CD4-positive, alpha-beta T cell (primary cell): ENCODE measurements at places on chromosomes 16 and 17.

GRCh38 chr16:68252383-68252782, 7.2 kb downstream of the PLA2G15 start:
- no peak for DNase-seq

GRCh38 chr17:62194401-62194800, 129.3 kb upstream of the MED13 start:
- no peak for DNase-seq

GRCh38 chr16:47847220-47847970, 308.4 kb downstream of the ABCC12 start:
- DNase-seq = no peak

DNA sequence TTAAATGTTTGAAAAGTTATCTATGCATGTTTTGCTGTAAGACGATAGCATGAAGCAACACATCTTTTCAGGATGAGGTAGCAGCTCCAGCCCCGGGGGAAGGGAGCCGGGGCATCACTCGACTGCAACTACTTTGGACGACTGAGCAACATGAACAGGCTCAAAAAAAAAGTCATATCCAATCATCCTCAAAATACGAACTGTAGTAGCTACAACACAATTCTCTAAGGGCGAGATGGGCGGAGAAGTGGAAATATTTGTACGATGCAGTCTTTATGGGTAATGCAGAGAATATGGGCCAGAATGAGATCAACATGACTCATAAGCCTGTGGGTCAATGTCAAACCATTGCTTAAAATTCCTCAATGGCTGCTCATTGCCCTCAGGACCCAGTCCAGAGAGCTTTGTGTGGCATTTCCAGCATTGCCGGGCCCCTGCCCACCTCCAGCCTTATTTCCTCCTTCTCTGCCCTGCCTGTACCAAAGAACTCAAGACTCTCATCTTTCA, 17.7 kb upstream of the SMURF2 start:
- DNase-seq = no peak

- no peak for DNase-seq
Measured at GRCh38 chr16:54750249-54750648, 180.4 kb upstream of the IRX5 start.

DNA sequence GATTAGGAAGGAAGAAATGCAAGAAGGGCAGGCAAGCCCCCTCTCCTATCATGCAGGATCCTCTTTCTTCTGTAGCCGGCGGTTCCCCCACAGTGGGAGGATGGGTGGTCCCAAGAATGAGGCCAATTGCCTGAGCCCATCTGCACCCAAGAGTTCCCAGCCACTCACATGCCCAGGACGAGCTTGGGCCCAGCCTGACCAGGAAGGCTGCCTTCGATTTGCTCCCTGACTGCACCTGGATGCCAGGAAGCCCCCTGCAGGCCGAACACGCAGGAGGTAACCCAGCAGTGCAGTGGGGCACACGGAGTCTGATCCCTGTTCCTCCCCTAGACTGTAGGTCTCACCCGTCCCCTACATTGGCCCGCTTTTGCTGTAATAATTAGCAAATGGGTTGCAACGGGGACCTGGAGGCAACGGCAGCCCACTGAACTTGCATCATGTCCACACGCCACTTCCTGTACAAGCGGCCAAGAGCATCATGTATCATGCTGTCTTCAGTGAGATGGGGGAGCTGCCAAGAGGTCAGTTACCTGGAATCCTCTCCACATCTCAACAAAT, 67.5 kb downstream of the AMFR start:
- no peak for DNase-seq

- DNase-seq = no peak
Measured at GRCh38 chr16:74226338-74226954, 70.2 kb upstream of the PSMD7 start.

DNA sequence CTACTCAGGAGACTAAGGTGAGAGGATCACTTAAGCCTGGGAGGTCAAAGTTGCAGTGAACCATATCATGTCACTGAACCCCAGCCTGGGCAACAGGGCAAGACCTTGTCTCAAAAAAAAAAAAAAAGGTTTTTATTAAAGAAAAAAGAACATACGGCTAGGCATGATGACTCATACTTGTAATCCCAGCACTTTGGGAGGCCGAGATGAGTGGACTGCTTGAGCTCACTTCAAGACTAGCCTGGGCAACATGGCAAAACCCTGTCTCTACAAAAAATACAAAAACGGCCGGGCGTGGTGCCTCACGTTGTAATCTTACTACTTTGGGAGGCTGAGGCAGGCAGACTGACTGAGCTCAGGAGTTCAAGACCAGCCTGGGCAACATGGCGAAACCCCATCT, 38.4 kb downstream of the RANBP10 start:
- DNase-seq = no peak

- DNase-seq = no peak
Measured at GRCh38 chr16:27407133-27407532, 5.2 kb downstream of the IL21R start.

- peak; percentile 68 for DNase-seq
Measured at GRCh38 chr16:1526608-1527555, 6.6 kb upstream of the TMEM204 start.

GRCh38 chr17:78135858-78136500, 5.4 kb downstream of the TMC8 start:
- no peak for DNase-seq

GRCh38 chr17:69062860-69063581, 2.3 kb upstream of the ABCA9 start:
- DNase-seq = no peak

- DNase-seq = no peak
Measured at GRCh38 chr17:17127730-17128291, 78.3 kb downstream of the PLD6 start.

GRCh38 chr17:78347453-78347852, 12.4 kb downstream of the SOCS3 start:
- no peak for DNase-seq

DNA sequence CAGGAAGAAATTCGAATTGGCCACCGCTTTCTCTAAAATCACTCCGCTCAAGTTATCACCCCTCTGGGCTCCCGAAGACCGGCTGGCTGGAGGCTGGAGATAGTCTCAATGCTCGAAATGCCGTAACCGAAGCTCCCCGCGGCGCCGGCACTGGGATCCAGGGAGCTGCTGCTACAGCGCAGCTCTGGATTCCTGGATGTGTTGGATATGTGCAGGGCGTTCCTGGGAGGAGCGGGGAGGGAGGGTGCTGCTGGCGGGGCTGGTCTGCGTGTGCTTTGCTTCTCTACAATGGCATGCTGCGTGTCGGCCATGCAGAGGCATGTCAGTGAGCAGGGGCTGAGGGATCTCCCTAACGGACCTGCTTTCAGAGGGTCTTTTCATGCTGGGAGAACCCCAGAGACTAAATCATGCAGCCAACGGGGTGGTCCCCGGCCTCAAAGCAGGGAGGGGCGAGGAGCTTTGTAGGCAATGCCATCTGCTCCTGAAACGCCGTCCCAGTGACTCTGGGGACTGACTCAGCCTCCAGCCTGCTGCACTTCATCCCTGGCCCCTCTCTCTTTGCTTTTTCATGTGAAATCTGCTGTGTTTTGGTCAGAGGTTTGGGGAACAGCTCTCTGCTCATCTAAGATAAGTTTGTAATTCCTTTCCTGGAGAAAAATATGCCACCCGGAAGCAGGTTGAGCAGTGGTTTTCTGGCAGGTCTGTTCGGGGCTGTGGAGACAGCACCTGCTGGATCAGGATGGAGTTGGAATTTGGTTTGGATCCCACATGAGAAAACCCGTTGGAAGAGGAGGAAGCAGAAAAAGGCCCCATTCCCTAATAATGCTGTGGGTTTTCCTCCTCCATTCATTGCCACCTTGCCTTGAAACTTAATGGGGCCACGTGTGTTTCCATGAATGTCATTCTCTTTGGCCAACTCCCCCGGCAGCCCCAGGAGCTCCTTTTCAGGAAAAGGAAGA, 311.4 kb downstream of the SEC14L1 start:
- no peak for DNase-seq

DNA sequence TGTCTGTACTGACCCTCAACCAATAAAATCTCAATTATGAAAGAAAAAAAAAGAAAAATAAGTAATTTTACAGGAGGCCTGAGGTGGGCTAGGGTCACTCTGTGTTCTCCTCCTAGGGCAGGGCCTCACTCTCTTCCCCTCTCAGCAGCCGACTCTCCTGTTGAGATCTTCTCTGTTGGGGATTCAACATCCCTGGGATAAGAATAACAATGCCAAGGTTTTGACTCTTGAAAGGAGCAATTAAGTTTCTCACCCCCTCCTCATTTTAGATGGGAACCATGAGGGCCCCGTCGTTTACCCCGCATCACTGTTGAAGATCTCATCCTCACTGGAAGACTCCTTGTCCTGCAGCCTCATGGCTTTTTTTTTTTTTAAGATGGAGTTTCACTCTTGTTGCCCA, 21.5 kb upstream of the BRCA1 start:
- no peak for DNase-seq

- no peak for DNase-seq
Measured at GRCh38 chr16:49756775-49757558, 98.9 kb downstream of the ZNF423 start.

DNA sequence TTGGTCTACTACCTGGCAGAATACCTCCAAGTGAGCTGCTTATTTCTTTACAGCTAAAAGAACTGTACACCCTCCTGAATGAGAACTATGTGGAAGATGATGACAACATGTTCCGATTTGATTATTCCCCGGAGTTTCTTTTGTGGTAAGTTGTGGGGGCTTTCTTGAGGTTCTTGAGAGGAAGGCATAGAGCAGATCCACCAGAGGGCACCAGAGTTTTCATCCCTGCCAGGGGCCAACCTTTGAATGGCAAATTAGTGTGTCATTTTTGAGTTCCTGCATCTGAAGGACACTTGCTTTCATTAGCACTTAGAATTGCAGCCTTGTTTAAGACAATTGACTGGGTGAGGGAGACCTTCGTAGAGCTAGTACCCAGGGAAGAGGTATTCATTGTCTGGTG, 35.0 kb downstream of the NMT1 start:
- peak; percentile 13 for DNase-seq

DNA sequence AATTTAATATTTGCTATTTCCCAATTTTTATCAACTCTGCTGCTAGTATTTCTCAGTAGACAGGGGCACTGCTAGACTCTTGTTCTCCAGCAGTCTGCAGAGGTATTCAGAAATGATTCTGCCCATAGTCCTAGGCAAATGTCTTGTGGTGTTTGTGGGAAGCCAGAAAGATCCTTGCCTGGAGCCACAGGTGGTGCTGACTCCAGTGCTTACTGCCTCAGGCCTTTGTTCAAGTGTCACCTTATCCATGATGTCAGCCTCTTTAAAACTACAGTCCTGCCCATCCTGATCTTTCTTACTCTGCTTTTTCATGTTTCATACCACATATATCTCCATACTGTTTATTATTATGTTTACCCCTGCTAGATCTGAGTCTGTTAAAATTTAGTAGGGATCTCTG, 26.5 kb downstream of the ZSWIM7 start:
- no peak for DNase-seq

DNA sequence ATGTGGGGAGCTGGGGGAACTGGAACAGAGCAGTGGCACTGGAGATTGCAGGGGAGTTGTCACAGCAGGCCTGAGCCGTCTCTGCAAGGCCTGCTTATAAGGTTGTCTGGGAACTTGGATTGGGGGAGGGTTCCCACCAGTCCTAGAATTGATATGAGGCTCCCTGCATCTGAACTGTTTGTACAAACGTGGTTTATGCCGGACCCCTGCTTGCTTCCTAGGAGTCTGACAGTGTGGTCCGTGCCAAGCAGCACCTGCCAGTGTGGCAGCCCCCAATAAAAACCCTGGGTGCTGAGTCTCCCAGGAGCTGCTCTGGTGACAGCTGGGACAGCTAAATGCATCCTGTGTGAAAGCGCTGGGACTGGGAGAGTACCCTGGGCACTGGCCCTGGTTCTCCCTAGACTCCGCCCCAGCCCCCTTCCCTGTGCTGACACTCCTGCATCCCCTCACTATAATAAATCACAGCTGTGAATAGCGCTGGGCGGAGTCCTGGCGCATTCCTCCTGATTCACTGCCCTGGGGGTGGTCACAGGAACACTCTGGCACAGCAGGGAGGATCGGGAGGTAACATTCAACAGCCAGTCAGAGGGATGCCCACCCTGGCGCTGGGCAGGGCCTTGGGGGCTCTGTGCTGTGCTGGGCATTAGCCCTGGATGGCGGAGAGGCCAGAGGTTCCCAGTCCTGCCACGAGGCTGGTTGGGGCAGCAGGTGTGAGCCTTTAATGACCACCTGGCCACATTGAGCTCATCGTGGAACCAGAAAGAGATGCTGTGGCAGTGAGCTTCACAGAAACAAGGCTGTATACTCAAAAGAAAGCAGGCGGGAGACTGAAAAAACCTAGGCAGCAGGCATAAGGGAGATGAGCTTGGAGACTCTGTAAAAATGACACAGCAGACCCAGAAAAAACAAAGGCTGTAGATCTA, 45.6 kb downstream of the RMI2 start:
- no peak for DNase-seq

DNA sequence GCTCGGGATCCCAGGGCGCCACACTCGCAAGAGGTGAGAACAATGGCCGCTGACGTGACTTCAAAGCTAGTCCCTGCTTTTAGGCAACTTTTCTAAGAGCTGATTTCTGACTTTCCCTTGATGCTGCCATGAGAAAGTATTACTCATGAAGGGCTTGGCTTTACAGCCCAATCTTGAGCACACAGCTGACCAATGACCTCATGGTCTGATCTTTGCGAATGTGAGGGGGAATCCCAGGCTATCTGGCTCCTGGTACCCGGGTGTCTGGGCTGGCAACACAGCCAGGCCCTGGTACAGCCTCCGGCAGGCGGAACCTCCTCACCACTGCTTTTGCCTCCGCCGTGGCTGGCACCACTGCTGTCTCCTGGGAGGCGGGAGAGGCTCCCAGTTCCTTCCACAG, 17.5 kb downstream of the NDUFAF8 start:
- no peak for DNase-seq

GRCh38 chr17:4566785-4567184, 6.4 kb upstream of the GGT6 start:
- DNase-seq = no peak

DNA sequence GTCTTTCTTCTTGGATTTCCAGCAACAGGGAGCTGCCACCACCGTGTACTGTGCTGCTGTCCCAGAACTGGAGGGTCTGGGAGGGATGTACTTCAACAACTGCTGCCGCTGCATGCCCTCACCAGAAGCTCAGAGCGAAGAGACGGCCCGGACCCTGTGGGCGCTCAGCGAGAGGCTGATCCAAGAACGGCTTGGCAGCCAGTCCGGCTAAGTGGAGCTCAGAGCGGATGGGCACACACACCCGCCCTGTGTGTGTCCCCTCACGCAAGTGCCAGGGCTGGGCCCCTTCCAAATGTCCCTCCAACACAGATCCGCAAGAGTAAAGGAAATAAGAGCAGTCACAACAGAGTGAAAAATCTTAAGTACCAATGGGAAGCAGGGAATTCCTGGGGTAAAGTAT, 389.0 kb downstream of the MAF start:
- DNase-seq = no peak

DNA sequence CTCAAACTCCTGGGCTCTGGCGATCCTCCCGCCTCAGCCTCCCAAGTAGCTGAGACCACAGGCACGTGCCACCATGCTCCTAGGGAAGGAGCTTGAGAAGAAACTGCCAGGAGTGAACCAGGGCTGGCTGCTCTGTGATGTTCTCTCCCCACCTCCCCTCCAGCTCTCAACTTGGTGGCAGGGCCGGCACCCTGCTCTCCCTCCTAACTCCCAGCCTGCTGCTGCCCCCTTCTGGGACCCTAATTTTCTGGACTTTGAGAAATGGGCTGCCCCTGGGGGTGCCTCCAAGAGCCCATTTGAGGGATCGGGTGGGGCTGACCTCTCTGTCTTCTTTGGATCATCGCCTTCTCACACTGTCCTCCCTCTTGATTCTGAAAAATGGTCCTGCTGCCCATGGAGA, 14.9 kb upstream of the STAT3 start:
- DNase-seq = no peak
